ENCODE measurements at places on chromosomes 2 and 18. TPM values are rescaled to one million over a fixed set of nuclear protein-coding genes. Genes with fewer than 3 reads are reported as not detected.

GALNT14 gene
- total RNA-seq, result 6.8 TPM

GRCh38 chr18:13532406-13533075 is 193.8 kb downstream of the FAM210A start:
- DNase-seq, result no peak

SPRED2 gene
- total RNA-seq, result 32.7 TPM

DNA sequence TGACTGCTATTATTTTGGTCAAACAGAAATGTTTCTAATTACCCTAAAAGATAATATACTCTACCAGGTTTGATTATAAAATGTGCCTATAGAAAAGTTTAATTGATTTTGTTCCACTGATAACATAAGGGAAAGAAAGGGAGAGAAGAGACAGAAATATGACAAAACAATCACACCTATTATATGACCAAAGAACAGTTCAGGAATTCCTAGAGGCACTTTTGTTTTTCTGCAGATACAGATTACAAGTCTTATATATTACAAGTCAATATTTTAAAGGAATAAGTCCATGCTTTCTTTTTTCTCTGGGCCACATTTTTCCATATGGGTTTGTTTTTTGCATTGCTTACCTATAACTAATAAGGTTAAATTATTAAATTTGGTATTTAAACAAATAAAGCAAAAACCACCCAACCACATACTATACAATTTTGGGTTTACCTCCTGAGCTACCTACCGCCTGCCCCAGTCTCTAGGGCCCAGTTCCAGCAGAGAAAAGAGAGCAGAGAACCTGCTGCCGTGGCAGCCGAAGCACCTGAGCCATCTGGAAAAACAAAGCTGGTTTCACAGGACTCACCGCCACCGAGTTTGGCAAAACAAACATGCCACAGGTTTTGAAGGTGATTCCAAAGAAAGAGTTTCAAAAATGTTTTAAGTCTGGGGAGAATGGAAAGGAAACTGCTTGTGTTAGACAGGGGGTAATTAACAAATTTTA is 92.1 kb downstream of the DYM start:
- DNase-seq, result no peak

- no peak for DNase-seq
Measured at GRCh38 chr2:33022989-33023727, 76.4 kb downstream of the LTBP1 start.

DNA sequence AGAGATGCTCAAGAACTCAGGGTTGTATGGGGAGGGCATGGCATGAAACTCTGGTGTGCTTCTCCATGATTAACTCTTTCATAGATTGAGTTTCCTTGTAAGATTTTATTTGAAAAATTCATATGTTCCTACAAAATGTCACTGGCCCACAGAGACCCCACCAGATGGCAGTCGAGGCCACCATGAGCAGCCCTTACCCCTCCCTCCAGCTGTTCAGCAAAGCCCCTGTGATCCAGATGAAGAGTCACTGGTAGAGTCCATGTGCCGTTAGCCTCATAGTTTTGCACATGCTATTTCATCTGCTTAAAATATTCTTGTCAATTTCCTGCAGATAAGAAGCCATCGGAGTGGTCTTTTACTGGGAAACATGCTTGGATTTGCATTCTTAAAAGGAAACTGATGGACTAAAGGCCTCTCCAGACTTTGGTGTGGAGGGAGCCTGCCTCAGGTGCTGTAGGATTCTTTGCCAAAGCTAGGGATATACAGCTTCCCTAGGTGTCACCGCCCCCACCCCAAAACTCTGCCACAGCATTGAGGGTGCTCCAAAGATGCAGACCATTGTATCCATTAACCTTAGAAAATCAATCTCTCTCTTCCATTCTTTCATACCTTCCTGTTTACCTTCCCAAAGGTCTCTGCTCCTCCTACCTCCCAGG is 18.8 kb downstream of the ZNF385B start:
- peak; percentile 54 for DNase-seq

OTX1 gene
- 1.2 TPM for total RNA-seq

DNA sequence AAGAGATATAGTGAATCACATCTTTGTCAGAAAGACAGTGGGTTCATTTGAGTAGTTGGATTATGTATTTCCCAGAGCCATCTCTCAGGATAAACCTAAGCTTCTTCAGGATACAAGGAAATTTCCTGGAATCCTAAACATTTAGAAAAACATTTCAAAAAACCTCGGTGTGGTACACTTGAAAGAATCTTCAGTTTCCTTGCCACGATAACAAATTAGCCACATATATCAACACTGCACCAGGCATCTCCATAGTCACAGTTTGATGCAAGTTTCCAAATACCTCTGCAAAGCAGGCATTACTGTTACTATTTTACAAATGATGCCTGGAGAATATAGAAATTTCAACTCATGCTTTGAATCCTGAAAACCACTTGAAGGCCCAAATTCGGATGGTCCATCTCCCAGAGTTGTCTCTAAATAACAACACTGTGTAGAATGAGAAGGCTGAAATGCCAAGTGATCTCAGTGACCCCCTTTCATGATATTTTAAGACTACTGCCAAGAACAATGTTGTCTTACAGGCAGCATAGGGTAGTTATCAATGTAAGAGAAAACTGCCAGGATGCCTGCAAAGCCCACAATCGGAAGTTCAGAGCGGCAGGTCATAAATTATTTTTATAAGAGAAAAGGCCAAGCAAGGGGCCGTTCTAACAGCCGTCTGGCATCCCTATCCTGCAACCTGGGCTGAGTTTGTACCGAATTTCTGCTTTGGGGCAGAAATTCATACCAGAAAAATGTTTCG is 307.9 kb downstream of the TXNL1 start:
- DNase-seq, result no peak

GRCh38 chr2:226622484-226622883 is 177.1 kb downstream of the IRS1 start:
- DNase-seq, result no peak

GRCh38 chr2:10094271-10094814 is 14.1 kb upstream of the CYS1 start:
- DNase-seq, result peak; percentile 28

GPR39 gene
- 0.74 TPM for total RNA-seq

DNA sequence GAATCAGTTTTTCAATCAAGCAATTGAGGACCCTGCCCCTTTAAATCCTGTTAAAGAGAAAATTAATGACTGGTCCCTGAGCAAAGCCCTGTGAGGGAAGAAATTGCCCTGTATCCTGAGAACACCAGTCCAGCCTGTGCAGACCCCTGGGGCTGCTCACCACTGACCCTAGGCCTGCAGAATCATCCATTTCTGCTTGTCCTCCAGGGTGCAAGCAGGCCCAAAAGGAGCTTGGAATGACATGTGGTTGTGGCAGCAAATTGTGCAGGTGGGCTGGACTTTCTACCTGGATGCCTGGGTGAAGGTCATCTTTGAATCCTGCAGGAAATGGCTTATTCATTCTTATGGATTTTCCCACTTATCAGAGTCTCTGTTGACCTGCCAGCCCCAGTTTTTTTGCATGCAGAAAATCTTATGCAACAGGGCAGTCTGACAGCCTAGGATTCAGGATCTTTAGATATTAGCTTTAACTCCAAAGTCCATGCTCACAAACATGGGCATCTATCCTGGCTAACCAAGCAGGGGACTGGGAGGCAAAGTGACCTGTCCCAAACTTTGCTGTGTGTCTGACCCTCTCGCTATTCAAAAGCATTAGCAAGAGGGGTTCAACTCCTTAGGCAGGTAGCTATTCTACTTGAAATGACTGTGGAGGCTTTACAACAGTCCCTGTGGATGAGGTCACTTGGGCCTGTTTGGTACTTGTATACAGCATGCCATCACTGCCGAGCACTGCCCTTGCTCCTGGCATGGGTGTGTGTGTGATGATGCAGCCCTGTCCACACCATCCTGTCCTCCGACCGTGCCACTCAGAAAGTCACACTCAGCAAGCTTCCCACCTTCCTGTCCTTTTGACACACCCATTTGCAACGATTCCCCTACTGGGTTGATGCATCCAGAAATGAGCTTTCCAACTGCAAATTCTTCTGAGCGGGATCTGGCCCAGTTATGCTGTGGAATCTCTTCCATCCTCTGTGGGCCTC is 85.3 kb downstream of the CAPN13 start:
- no peak for DNase-seq

DNA sequence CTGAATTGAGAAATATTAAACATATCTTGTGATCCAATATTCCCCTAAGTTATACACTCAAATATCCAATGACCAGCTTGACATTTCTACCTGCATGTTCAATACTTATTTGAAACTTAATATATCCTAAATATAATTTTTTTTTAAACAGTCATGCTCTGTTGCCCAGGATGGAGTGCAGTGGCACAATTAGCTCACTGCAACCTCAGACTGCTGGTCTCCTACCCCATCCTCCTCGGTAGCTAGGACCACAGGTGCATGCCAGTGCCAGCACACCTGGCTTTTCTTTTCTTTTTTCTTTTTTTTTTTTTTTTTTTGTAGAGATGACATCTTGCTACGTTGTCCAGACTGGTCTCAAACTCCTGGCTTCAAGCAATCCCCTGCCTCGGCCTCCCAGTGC is 4.2 kb downstream of the KYNU start:
- DNase-seq, result no peak

GRCh38 chr2:141911485-141912066 is 219.2 kb downstream of the LRP1B start:
- DNase-seq, result peak; percentile 50

HOXD8 gene
- total RNA-seq, result not detected

ASB18 gene
- total RNA-seq, result not detected

- no peak for DNase-seq
Measured at GRCh38 chr2:135056790-135057189, 4.7 kb downstream of the RAB3GAP1 start.

PRPF40A gene
- 189 TPM for total RNA-seq

SNORC gene
- 3.4 TPM for total RNA-seq

CNDP1 gene
- total RNA-seq, result 0.11 TPM

DNA sequence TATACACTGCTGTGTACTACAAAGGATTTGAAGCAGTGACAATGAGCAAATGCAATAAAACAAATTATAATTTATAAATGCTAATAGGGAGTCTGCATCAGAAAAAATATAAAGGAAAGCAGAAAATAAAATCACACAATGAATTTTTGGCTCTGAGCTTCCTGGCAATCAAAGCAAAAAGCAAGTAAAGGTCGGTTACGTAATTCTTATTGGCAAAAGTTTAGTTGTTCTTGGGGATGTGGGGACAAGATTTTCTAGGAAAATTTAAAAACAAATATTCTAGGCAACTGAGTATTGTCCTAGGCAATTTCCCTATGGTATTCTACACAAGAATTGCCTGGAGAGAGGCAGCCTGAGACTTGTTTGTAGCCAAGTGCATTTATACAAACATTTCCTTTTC is 1.8 kb downstream of the ORC2 start:
- DNase-seq, result no peak

GRCh38 chr2:69518841-69519240 is 81.6 kb upstream of the NFU1 start:
- DNase-seq, result peak; percentile 70

GRCh38 chr2:43269074-43269572 is 42.7 kb upstream of the ZFP36L2 start:
- DNase-seq, result no peak

- DNase-seq, result no peak
Measured at GRCh38 chr18:10213526-10213925, 240.9 kb upstream of the APCDD1 start.

RUFY4 gene
- 0.31 TPM for total RNA-seq

GRCh38 chr2:46963941-46964673 is 48.5 kb upstream of the MCFD2 start:
- DNase-seq, result no peak

- DNase-seq, result no peak
Measured at GRCh38 chr2:1350111-1350510, 63.2 kb upstream of the TPO start.

DNA sequence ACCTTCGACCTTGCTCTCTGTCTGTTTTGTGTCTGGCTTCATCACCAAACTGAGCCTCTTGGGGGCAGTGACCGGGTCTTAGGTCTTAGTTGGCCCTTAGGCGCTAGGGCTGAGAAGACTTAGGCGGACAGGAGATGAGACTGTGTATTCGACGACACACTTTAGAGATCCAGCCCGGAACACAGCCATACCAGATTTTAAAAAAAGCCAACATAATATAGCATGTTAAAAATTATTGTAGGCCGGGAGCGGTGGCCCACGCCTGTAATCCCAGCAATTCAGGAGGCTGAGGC is 9.5 kb upstream of the PROC start:
- no peak for DNase-seq

GRCh38 chr2:234930397-234930796 is 21.4 kb upstream of the SH3BP4 start:
- DNase-seq, result no peak

DPP10 gene
- total RNA-seq, result 6.0 TPM

DNA sequence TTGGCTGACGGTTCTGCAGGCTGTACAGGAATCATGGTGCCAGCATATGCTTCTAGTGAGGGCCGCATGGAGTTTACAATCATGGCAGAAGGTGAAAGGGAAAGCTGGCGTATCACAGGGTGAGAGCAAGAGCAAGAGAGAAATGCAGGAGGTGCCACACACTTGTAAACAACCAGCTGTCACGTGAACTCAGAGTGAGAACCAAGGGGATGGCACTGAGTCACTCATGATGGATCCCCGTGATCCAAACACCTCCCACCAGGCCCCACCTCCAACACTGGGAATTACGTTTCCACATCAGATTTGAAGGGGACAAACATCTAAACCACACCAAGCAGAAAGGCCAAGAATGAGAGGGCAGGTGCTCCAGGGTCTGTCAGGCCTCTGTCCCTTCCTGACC is 185.0 kb upstream of the PID1 start:
- no peak for DNase-seq

GRCh38 chr18:22166069-22166950 is 3.1 kb upstream of the GATA6 start:
- peak; percentile 29 for DNase-seq

DNA sequence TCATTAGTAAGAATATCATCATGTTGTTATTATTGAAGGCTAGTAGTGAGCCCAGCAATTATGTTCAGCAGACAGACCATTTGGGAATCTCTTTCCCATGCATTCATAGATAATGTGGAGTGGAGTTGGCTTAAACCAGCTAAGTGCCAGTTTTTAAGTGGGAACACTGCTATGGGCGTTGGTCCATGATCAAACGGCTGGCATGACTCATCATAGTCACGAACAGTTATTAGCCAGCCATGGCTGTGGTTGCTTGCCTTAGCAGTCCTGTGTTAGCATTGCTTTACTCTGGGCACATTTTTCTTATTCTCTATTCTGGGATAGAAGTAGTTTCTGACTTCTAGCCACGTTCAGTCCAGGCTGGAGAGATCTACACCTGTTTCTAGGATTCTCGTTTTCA is 17.7 kb downstream of the EIF4E2 start:
- no peak for DNase-seq

- DNase-seq, result no peak
Measured at GRCh38 chr2:234708717-234709116, 211.8 kb upstream of the ARL4C start.

Measured in WTC11 (cell line).